Left renal cortex interstitium (tissue), 4 donors: ENCODE measurements at places on chromosomes 1 and 21.

GRCh38 chr1:3217181-3217641 lies 148.2 kb downstream of the PRDM16 start:
- DNase-seq, result no peak

DNA sequence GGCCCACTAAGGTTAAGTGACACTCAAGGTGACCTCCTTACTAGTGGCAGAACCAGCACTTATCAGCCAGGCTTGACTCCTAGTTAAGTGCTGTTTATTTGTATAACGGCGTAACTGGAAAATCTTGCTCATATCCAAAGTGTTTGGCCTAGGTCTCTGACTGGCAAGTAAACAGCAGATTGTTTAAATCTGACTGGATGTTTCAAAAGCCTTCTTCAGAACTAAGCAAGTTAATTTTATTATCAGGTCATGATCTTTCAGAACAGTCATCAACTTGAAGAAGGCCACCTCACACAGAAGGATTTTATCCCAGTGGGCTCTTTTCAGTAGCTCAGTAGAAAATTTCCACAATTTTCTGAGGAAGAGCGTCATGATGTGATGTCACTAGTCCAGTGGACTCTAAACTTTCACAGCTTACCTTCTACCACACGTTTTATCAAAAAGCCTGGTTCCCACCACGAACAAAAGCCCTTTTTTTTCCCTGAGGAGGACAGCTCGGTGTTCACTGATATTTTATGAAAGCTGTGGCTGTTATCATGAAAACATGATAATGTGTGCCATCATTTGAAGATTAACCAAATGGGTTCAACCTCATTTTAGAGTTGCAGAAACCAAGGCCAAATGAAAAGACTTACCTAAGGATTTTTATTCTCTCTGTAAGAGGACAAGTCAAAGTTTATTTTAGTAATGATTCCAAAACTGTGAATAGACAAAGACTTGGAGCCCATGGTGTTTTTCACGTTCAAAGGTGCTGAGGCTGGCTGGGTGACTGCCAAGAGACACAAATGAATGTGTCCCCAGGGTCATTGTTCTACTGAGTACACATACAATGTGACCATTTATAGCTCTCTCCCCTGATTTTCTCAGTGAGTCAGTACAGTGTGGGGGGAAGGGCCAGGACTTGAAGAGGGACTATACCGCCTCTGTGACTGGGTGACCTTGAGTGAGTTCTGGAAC lies 9.1 kb downstream of the SGIP1 start:
- no peak for DNase-seq

GRCh38 chr1:168766568-168766967 lies 37.6 kb upstream of the DPT start:
- no peak for DNase-seq

DNA sequence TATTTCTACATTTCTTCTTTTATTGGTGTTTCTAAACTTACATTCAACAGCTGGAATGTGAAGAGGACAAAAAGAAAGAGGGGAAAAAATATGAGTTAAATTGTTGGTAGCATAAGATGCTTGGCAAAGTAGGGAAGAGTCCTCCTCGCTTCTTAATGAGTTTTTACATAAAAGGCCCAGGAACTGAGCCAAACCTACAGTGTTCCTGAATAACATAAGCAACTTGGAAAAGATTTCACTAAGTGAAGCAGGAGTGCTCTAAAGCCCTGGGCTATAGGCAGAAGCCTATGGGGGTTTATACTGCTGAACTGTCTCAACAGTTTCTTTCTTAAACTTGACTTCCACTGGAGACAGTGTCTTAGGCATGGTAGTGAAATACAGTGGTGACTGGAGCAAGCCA lies 115.0 kb upstream of the USP25 start:
- no peak for DNase-seq

GRCh38 chr1:53654216-53655210 lies 84.5 kb downstream of the GLIS1 start:
- DNase-seq, result no peak

- DNase-seq, result no peak
These were observed 161.4 kb downstream of the KAZN start for GRCh38 chr1:14759843-14760242.

- no peak for DNase-seq
These were observed 6.8 kb downstream of the PFKFB2 start for GRCh38 chr1:207059881-207060280.

GRCh38 chr1:110606657-110607535 lies 738 bp upstream of the KCNA2 start:
- peak; percentile 28 for DNase-seq

- no peak for DNase-seq
These were observed 17.0 kb downstream of the PAPPA2 start for GRCh38 chr1:176479971-176480370.

DNA sequence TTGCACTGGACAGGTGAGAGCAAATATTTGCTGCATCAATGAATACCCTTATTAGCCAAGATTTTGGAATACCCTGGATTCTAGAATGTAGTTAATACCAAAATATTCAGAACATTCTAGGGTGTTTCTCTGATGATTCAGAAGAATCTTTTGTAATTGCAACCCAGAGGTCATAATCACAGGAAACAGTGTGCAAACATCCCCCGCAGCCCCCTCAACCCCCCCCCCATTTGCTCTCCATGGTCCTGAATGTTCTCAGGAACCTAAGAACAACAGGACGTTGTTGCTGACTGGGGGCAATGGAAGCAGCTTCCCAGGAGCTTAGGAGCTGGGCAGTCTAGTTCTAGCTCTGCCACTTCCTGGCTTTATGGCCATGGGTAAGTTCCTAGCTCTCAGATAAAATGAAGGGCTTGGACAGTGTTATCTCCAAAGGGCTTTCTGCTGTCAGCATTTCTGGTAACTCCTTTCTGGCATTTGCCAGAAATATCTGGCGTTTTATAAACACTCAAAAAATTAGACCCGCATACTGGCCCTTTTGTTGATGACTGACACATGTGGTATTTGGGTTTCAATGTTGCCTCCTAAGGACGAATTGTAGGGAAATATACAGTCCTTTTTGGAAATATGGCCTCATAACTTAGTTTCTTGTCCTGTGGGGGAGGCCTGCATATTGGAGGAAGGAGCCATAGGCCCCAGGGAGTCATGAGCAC lies 178.6 kb downstream of the RRAGC start:
- DNase-seq, result no peak

- DNase-seq, result no peak
These were observed 40.5 kb upstream of the HMCN1 start for GRCh38 chr1:185693654-185694053.

DNA sequence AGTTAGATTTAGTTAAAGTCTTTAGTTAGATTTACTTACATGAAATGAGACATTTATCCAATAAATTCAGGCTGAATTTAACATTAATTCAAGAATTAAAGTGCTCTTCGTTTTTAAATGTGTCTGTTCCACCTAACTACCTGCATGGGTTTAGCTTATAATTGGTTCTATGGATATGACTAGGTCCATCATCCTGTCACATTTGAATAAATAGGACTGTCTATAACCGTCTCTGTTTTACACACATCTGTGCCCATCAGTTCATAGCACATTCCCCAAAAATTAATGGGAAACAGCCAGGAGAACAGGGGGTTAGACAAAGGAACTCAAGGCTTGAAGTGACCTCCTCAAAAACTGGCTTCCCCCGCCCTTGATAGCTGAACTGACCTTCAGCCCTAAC lies 219.6 kb downstream of the MRPL39 start:
- DNase-seq, result no peak

GRCh38 chr1:25049190-25049589 lies 119.1 kb upstream of the RUNX3 start:
- DNase-seq, result no peak

DNA sequence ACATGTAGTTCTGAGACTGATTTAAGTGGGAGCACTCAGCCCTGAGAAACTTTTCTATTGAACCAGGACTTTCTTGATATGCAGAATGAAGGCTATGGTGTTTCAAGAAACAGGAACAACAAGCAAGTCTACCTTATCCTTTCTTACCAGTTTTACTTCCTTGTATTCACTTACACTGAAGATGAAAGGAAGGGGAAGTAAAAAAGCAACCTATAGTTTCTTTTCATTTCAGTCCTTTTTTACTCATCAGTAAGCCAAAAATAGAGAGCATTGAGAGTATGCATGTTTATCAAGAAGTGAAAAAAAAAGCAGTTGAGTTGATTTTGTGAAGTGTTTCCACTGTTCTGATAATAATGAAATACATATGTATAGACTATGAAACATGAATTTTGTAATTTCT lies 1010.3 kb downstream of the AMY1C start:
- no peak for DNase-seq

GRCh38 chr1:86942743-86943142 lies 28.3 kb downstream of the HS2ST1 start:
- DNase-seq, result no peak

- DNase-seq, result no peak
These were observed 6.9 kb downstream of the LAX1 start for GRCh38 chr1:203771901-203772301.

GRCh38 chr1:44604157-44604955 lies 69.9 kb downstream of the TMEM53 start:
- DNase-seq, result no peak

DNA sequence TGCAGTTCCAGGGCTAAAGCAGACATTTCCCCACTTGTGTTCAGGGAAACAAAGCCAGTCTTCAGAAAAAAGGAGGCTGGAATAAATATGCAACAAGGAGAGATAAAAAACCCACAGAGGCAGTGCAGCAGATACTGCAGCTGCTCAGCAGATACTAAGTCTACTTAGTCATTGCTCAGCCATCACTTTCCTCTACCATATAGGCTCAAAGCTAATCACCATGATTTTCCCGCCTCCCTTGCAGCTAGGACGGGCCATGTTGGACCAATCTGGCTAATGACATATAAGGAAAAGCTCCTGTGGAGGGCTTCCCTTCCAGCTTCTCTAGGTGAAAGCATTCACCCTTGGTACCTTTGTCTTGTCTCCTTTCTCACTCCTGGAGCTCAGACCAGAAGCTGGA lies 10.0 kb upstream of the EFHD2 start:
- DNase-seq, result no peak

DNA sequence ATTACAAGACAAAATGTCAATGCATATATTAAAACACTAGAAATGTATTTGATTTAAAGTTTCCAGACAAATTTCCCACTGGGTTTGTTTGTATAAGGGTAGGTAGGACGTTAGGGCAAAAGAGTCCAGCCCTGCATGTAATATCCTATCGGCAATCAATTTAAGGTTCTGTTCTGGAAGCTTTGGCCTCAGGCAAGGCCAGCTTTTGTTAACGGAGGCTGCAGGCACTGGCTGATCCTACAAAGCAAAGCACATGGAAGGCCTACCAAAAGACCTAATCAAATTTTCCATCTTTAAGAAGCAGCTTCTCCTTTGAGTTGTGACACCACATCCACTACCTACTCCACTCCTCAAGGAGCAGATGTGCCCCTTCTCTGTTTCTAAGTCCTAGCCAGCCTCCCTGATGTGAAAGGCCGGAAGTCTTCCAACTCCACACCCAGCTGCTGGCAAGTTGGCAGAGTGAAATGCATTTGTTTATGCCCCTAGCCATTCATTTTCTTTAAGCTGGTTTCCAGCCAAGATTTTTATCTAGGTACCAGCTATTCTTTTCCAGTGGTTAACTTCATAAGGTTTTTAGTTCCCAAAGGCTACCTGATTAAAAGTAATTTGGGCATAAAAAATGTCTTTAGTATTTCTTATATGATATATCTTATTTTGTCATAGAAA lies 452.6 kb downstream of the PTBP2 start:
- no peak for DNase-seq

DNA sequence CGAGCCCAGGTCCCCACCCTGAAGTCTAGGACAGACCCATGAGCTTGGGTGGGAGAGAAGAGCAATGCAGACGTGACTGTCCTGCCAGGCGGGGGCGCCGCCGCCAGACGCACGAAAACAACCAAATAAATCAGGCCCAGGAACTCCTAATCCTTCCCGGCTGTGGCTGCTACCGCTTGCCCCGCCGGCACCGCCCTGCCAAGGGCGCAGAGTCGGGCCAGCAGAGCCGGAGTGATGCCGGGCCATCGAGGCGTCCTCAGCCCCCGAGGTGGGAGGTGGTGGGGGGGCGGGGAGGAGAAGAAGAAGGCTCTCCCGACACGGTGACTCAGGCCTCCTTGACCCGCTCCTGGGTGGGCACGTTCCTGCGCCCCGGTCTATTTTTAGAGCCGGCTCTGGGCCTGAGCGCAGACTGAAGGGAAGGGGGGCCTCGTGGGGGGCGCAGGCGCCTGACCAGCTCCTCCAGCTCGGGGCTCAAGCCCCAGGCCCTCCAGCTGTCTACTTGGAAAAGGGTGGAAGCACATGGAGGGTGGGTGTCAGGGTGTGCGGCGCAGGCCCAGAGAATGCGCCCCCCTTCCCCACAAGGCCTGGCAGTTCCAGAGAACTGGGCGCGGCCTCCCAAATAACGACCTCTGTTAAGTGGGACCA lies 10.7 kb upstream of the COL16A1 start:
- DNase-seq, result peak; percentile 62

DNA sequence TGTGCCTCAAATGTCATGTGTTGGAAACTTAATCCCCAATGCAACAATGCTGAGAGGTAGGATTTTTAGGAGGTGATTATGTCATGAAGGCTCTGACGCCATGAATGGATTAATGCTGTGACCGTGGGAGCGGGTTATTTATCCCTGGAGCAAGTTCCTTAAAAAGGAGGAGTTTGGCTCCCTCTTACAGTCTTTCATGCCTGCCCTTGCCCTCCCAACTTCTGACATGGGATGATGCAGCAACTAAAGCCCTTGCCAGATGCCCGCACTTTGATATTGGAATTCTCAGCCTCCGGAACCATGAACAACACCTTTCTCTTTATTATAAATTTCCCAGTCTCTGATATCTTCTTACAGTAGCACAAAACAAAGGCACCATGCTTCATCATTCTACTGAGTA lies 685.3 kb upstream of the CHRM3 start:
- DNase-seq, result no peak

DNA sequence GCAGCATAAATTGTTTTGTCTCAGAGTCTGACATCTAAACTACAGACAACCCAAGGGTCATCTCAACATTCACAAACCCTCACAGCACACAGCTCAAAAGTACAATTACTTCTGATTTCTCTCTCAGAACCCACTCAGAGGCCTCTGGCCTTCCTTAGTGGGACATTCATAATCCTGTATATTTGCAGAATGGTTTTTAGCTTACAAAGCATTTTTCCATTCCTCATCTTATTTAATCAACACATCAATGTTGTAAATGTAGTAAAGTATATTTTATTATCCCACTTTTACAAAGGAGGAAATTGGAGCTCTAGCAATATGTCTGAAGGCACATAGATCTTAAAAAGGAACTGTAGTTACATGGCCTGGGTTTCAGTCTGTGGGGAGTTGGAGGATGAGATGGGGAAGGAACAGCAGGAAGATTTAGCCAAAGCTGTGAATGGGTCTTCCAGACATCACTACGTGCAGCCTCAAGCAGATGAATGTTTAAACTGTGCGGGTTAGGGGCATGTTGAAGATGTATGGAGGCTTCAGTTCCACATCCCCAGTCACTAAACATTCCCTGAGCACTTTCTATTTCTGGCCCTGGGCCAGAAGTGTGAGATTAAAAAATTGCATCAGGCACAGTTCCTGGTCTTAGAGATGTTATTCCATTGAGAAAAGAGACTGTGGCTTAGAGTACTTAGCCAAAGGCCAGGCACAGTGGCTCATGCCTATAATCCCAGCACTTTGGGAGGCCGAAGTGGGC lies 13.3 kb downstream of the AKNAD1 start:
- no peak for DNase-seq
